IMR-90 (cell line): ENCODE measurements at places on chromosomes 1 and 21.

DNA sequence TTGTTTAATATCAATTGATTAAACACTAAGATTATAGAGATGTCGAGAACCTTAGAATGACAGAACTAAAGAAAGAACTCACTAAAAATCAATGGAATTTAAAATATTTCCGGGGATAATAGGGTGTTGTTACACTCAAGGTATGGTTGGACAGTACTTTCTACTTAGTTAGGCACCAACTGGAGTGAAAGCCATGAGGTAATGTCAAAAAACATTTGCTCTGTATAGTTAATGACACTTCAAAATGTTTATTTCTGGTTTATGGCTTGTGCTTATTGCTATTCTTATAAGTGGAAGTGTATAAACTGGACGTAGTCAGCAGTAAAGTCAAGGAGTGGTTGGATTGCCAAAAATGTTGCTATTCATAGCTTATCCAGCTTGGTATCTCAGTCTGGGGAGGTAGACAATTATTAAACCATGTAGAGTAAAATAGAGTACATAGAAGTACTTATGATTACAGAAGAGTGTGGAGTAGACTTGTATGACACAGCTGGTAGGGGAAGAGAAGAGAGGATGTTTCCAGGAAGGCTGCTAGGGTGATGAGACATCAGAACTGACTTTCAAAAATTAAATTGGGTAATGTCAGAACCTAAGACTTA is 56.5 kb upstream of the BMP8A start:
- peak; percentile 47 for DNase-seq

DNA sequence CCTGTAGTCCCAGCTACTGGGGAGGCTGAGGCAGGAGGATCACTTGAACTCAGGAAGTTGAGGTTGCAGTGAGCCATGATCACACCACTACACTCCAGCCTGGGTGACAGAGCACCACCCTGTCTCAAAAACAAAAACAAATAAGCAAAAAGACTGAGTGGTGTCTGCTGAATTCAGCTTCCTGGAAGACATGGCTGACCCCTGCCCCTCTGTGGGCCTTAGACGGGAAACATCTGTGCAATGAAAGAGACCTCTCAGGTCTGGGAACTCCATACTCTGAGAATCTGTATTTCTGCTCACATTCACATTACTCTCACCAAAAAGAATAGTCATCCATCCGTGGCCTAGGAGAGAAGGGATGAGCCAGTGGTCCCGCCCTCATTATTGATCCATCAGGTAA is 2.0 kb downstream of the HTR1D start:
- DNase-seq: no peak

DNA sequence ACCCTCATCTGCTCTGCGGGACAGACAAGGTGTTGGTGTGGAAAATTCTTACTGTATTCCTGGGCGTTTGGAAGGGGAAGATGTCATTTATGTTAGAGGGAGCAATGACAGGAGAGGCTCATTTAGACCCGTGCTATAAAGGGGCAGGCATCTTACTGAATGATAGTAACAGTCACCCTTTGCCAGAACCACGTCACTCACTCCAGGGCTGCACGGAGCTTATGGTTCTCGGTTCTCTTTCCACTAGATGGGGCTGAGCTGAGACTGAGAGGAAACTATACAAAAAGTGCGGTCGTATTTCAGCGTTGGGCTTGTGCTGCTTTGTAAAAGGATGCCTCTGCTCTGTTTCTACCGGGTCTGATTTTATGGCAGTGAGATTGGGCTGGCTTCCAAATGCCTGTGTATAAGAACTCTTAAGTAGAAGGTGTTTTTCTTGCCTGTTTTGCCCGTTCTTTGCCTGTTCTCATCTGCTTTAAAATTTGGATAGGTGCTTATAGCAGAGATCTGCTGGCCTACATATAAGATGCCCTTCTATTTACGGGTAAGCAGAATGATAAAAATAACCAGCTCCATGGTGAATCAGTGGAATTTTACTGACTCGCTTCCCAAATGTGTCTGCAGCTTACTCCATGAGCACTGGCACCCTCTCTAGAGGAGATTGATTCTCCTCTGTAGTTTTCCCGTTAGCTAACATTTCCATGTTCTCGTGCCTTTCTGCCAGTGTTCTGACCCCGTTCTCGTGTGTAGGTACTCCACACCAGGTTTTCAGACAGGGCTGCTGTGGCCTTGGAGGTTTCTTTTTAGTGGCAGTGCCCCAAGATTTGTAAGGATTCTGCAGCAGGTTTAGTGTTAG is 55.9 kb downstream of the MRPS6 start:
- DNase-seq: peak; percentile 92

DNA sequence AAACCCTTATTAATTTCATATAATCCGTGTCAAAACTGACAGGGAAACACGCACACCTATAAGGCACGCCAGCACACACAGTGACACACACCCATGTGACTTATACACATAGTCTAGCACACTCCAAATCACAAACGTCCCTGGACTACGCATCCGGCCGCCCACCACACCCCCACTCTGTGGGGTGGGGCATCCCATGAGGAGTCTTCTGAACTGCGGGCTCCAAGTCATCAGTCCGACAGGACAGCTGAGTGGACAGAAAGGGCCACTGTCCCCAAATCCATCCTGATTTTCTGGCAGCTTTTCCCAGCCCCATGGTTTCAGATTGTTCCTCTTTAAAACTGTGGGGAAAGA is 829 bp downstream of the PEA15 start:
- DNase-seq: peak; percentile 64

- no peak for DNase-seq
These were observed 33.2 kb upstream of the BSDC1 start for GRCh38 chr1:32427264-32427963.

DNA sequence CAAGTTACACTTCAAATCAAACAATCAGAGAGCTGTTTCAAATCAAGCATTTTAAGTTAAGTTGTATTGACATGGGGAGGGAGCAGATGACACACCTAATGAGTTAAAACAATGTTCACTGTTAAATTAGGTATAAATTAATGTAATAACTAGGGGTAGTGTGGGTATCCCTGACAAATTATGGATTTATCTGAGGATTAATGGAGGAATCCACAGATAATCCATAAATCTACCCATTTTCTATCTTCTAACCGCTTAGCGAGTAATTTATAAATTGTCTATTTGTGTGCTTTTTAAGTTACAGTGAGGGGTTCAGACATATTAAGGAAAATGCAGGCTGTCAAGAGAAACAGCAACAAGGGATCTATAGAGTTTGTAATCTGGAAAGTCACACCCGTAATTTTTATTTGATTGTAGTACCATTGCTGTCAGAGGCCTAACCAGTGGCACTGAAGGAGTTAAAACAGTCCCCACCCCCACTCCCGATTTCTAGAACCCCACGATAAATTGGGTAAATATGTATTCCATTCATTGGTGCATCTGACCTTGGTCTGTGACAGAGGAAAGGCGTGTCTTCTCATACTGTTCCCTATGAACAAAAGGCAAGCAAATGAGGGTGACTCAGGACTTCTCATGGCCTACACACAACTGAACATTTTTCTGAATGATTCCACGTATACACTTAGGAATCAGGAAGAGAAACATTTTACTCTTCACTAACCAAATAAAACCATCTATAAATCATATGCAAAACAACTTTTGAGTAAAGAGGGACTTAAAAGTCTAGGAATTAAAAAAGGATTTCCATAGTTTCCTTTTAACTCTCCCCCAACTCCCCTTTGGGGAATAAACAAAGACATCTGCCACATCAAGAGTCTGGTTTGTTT is 7.4 kb downstream of the IRF2BP2 start:
- DNase-seq: peak; percentile 98

DNA sequence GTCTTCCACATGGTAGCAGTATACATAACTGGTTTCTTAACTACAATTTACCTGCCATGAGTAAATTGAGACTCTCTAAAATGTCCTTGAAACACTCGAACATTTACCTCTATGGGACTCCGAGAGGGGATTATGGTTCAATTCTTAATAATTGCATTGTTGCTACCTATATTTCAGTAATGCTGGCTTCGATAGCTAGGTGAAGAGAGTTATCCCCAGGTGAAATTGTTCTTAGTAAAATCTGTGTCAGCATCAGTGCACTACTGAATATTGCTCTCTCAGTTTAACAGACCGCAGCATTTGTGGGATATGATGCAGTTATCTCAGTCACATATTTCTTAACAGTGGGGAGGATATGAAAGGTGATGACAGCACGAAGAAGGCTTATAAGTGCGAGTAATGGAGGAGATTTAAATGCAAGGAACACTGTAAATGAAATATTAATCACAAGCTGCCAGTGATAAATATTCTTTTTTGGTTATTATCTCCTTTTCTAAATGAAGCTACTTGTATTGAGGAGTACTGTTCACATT is 801.9 kb downstream of the BRINP3 start:
- no peak for DNase-seq

- DNase-seq: no peak
These were observed 601.0 kb downstream of the NUF2 start for GRCh38 chr1:163922743-163923201.

GRCh38 chr1:12161324-12161661 is 5.5 kb upstream of the TNFRSF1B start:
- DNase-seq: no peak

- DNase-seq: no peak
These were observed 135.1 kb upstream of the MROH9 start for GRCh38 chr1:170800265-170800664.

GRCh38 chr1:234973426-234974250 is 155.0 kb downstream of the TOMM20 start:
- no peak for DNase-seq

- DNase-seq: no peak
These were observed 115.7 kb upstream of the ATP1A1 start for GRCh38 chr1:116257341-116257767.

GRCh38 chr1:230752407-230752806 is 5.2 kb downstream of the CAPN9 start:
- DNase-seq: no peak

- no peak for DNase-seq
These were observed 81.7 kb upstream of the DUSP10 start for GRCh38 chr1:221823561-221823960.

DNA sequence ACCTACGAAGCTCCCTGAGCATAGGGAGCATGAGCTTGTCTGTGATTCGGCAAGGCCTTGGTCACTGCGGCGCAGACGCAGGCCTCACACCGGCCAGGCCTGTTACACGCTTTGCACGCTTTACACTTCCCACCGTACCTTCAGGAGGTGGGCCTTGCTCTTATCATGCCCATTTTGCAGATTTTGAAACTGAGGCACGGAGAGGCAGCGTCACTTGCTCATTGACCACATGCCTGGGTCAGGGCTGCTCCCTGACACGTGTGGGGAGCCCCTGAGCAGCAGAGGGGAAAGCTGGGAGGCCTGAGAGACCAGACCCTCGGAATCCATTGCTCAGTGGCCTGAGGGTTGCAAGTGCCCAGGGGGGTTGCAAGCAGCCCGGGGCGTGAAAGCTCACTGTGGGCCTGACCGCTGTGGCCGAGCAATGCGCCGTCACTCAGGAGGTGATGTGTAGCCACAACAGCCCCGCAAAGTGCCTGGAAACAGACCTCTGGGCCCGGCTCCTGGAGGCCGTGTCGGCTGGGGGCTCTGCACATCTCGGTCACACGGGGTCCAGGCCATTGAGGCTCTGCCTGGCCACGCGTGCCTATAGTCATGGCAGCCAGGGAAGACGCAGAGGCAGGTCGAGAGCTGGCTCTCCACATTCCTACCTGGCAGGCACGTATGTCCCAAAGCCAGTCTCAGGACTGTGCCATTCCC is 6.9 kb downstream of the ARHGEF16 start:
- DNase-seq: no peak

- no peak for DNase-seq
These were observed 81.1 kb downstream of the ZNF644 start for GRCh38 chr1:90940746-90941145.

DNA sequence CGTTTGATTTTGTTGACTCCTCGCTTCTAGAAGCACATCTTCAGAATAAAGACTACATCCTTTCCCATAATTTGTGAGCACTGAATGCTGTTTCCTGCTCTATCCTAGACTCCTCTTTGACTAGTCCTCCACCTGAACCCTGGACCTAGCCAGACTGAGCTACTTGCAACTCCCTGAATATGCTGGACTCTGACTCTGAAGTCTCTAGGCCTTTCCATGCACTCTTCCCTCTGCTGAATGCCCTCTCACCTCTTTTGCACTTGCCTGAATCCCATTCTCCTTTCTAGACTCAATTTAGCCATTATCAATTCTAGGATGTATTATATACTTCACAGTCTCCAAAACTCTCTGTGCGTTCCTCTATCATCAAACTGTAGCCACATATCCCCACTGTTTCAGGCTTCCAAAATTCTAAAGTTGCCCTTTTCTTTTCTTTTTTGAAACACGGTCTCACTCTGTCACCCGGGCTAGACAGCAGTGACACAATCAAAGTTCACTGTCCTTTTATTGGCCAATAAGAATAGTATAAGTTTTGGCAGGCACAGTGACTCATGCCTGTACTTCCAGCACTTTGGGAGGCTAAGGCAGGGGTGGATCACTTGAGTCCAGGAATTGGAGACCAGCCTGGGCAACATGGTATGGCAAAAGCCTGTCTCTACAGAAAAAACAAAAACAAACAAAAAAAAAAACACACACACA is 127.0 kb downstream of the LTN1 start:
- no peak for DNase-seq

GRCh38 chr1:215040190-215040589 is 42.3 kb upstream of the KCNK2 start:
- DNase-seq: no peak

- peak; percentile 64 for DNase-seq
These were observed 43.5 kb downstream of the TMCC2 start for GRCh38 chr1:205271277-205271676.

- DNase-seq: no peak
These were observed 1.0 kb downstream of the CCDC181 start for GRCh38 chr1:169426174-169426705.

DNA sequence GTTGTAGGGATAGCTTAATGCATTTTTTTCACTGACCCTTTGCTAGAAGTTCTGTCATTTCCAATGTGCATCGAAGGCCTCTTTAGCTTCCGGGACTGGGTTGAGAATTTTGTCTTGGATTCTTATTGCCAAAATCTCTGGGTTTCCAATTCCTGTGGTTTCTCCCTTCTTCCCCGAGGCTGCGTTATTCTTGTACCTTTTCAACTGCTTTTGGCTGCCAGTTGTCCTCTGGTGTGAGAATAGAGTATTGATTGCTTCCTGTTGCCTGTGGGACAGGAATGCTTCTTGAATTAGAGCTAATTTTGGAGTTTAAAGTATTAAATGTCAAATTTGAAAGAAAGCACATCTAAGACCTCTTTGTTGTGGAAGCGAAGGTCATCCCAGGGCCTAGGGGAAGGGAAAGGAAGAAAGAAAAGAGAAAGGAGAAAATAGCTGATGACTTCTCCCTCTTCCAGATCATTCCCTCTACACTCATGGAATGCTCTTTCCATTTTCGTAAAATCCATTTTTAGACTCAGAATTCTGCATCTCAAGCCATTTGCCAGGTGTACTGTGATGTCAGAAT is 21.1 kb downstream of the HUNK start:
- DNase-seq: no peak

- DNase-seq: peak; percentile 97
These were observed 13.4 kb downstream of the ITSN1 start for GRCh38 chr21:33655588-33656221.

DNA sequence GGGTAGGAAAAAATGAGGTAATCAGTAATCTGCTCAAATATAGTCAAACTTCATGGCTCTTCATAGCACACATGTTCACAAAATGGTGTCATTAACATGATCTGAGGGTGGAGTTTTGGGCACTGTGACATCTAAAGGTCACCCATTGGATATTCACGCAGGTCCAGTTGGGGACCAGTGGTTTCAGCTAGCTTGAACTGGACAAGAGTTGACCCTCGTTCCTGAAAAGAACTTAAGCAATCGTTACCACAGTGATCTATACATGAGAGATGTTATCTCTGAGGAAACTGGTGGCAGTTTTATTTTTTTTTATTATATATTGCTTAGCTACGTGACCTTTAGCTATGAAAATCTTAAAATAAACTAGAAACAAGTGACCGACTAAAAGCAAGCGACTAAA is 3.0 kb upstream of the OR2C3 start:
- DNase-seq: no peak
